ENCODE measurements at places on chromosomes 3 and 15. TPM values are rescaled to one million over a fixed set of nuclear protein-coding genes. Genes with fewer than 3 reads are reported as not detected.

- H3K4me3 ChIP-seq: no peak overlapping the region
- H3K27ac ChIP-seq: no peak overlapping the region
- H3K4me1 ChIP-seq: no peaks in the 10 kb centered on the region
- DNase-seq: no peak
- H3K36me3 ChIP-seq: peaks cover 10% of the 10 kb centered on the region
Measured at GRCh38 chr3:119582178-119582577, 2.9 kb downstream of the ADPRH start.

- DNase-seq: no peak
- H3K4me3 ChIP-seq: no peak overlapping the region
- H3K27ac ChIP-seq: no peak overlapping the region
- H3K27me3 ChIP-seq: no peaks in the 10 kb centered on the region
- no peaks in the 10 kb centered on the region for H3K4me1 ChIP-seq
- H3K36me3 ChIP-seq: no peaks in the 10 kb centered on the region
Measured at GRCh38 chr3:84893211-84893610, 65.6 kb upstream of the CADM2 start.

GRCh38 chr15:56241374-56242105 lies 2.1 kb downstream of the RFX7 start:
- H3K4me1 ChIP-seq: peaks cover 31% of the 10 kb centered on the region
- peak overlapping the region; percentile 87 for H3K4me3 ChIP-seq
- H3K36me3 ChIP-seq: peaks cover 25% of the 10 kb centered on the region
- H3K27me3 ChIP-seq: no peaks in the 10 kb centered on the region

DNA sequence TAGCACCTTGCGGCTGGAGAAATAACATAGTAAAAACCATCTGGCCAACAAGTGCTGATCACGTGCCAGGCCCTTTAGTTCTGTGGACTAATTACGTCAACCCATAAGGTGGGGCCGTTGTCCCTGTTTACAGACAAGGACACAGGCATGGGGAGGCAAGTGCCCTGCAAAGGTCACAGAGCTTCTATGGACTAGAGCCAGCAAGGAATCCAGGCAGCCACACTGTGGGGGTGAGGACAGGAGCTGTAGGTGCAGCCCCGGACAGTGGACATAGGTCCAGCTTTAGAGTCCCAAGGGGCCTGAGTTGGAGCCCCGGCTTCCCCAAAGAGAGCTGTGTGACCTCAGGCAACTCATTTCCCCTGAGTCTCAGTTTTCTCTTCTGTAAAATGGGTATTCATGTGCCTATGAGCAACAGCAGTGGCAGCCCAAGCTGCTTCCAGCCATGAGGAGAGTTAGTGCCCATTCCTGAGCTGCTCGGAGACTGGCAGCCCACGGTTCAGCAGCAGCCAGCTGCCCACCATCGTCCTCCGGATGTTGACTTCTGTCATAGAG lies 13.9 kb downstream of the CHST13 start:
- H3K4me3 ChIP-seq: no peak overlapping the region
- peaks cover 17% of the 10 kb centered on the region for H3K4me1 ChIP-seq
- no peak overlapping the region for H3K27ac ChIP-seq
- peaks cover 4% of the 10 kb centered on the region for H3K36me3 ChIP-seq

GRCh38 chr15:83837945-83838571 lies 184.1 kb downstream of the ADAMTSL3 start:
- H3K27me3 ChIP-seq: peaks cover 12% of the 10 kb centered on the region
- H3K4me3 ChIP-seq: no peak overlapping the region
- H3K36me3 ChIP-seq: no peaks in the 10 kb centered on the region

The COL6A6 gene
- total RNA-seq: not detected

The EPHA6 gene
- total RNA-seq: 1.1 TPM

The KNG1 gene
- not detected for total RNA-seq

Measured in Calu3 (cell line).